ENCODE measurements at places on chromosomes 4 and X. TPM values are rescaled to one million over a fixed set of nuclear protein-coding genes. Genes with fewer than 3 reads are reported as not detected.

MID1IP1 gene
- 232 TPM for total RNA-seq

WDR44 gene
- 38.1 TPM for total RNA-seq

TLL1 gene
- total RNA-seq = 0.31 TPM

RTL9 gene
- total RNA-seq = 0.07 TPM

GRIA3 gene
- total RNA-seq = 1.8 TPM

CDKL5 gene
- total RNA-seq = 7.0 TPM

AP1AR gene
- 25.8 TPM for total RNA-seq

CSN1S1 gene
- not detected for total RNA-seq

CXCL8 gene
- total RNA-seq = not detected

DKK2 gene
- total RNA-seq = not detected

DIAPH2 gene
- total RNA-seq = 20.4 TPM

CLGN gene
- 6.7 TPM for total RNA-seq

PRDM8 gene
- total RNA-seq = 0.07 TPM

WAS gene
- total RNA-seq = 0.67 TPM

MEPE gene
- total RNA-seq = not detected

LRRC66 gene
- total RNA-seq = 0.15 TPM

FAM156B gene
- total RNA-seq = 24.3 TPM

FHIP1A gene
- 24.2 TPM for total RNA-seq

CCKAR gene
- not detected for total RNA-seq

CFAP47 gene
- total RNA-seq = 0.07 TPM

Measured in H7 (cell line).